ENCODE measurements at places on chromosomes 11 and 22. TPM values are rescaled to one million over a fixed set of nuclear protein-coding genes. Genes with fewer than 3 reads are reported as not detected.

Gene MS4A15
- 26.8 TPM for total RNA-seq

Gene KCNK4
- not detected for total RNA-seq

Gene TYR
- not detected for total RNA-seq

Gene SPDYC
- not detected for total RNA-seq

Gene CALCA
- 3.4 TPM for total RNA-seq

Gene NEFH
- 0.71 TPM for total RNA-seq

- no peaks in the 10 kb centered on the region for H3K36me3 ChIP-seq
- DNase-seq: peak; percentile 75
- H3K4me1 ChIP-seq: peaks cover 1% of the 10 kb centered on the region
- H3K4me3 ChIP-seq: no peak overlapping the region
- no peak overlapping the region for H3K27ac ChIP-seq
Observed at GRCh38 chr11:46249103-46249937, 28.1 kb upstream of the CREB3L1 start.

DNA sequence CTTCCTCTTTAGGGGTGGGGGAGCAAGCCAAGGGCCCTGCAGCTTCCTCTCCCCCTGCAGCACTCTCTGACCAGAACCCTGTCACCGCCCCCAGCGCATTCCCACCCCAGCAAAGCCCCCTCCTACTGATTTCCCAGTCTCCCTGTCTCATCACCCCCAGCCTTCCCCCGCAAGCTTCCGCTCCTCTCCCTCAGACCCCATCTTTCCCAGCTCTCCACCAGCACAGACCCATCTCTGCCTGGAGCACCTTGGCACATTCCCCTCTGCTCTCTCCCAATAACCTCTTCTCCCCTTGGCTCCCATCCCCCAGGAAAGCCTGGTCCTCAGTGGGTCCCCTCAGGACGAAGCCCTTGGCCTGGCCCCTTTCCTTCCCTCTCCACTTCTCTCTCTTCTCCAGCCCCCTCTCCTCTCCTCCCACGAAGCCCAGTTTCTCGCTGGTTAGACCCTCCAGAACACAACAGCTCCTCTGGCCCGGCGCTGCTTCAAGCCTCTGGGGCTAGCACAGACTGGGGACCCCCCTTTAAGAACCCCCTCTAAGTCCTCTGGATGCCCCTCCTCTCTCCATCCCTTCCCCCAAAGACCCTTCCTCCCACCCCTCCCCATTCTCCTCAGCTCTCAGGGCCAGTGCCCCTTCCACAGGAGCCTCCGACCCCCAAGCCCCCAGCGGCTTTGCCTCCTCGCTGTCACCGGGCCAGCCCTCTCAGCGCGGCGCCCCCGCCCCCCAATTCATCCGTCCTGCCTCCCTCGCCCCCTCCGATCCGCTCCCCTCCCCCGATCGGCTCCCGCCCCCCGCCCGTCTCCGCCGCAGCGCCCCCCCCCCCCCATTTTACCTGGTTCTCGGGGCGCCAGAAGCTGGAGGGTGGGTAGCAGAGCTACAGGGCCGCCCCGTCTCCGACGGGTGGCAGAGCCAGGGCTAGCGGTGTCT, 594 bp downstream of the NRXN2 start:
- no peaks in the 10 kb centered on the region for H3K36me3 ChIP-seq
- H3K27ac ChIP-seq: no peak overlapping the region
- H3K27me3 ChIP-seq: peaks cover 58% of the 10 kb centered on the region
- no peak for DNase-seq

GRCh38 chr11:108647701-108648527, 17.0 kb upstream of the DDX10 start:
- peak overlapping the region; percentile 60 for H3K27ac ChIP-seq
- H3K4me3 ChIP-seq: no peak overlapping the region
- H3K36me3 ChIP-seq: no peaks in the 10 kb centered on the region
- no peaks in the 10 kb centered on the region for H3K4me1 ChIP-seq

- no peaks in the 10 kb centered on the region for H3K27me3 ChIP-seq
- DNase-seq: no peak
- no peaks in the 10 kb centered on the region for H3K4me1 ChIP-seq
- H3K4me3 ChIP-seq: no peak overlapping the region
- H3K36me3 ChIP-seq: no peaks in the 10 kb centered on the region
Observed at GRCh38 chr11:33171251-33171650, 10.0 kb upstream of the CSTF3 start.

GRCh38 chr22:19667872-19668740, 46.2 kb upstream of the SEPTIN5 start:
- H3K4me1 ChIP-seq: peaks cover 18% of the 10 kb centered on the region
- no peaks in the 10 kb centered on the region for H3K27me3 ChIP-seq
- H3K36me3 ChIP-seq: no peaks in the 10 kb centered on the region
- DNase-seq: no peak
- no peak overlapping the region for H3K4me3 ChIP-seq

GRCh38 chr11:9687711-9688477, 24.0 kb downstream of the SWAP70 start:
- H3K27ac ChIP-seq: peak overlapping the region; percentile 85
- no peak overlapping the region for H3K4me3 ChIP-seq
- DNase-seq: peak; percentile 67
- peaks cover 2% of the 10 kb centered on the region for H3K36me3 ChIP-seq
- peaks cover 21% of the 10 kb centered on the region for H3K4me1 ChIP-seq

DNA sequence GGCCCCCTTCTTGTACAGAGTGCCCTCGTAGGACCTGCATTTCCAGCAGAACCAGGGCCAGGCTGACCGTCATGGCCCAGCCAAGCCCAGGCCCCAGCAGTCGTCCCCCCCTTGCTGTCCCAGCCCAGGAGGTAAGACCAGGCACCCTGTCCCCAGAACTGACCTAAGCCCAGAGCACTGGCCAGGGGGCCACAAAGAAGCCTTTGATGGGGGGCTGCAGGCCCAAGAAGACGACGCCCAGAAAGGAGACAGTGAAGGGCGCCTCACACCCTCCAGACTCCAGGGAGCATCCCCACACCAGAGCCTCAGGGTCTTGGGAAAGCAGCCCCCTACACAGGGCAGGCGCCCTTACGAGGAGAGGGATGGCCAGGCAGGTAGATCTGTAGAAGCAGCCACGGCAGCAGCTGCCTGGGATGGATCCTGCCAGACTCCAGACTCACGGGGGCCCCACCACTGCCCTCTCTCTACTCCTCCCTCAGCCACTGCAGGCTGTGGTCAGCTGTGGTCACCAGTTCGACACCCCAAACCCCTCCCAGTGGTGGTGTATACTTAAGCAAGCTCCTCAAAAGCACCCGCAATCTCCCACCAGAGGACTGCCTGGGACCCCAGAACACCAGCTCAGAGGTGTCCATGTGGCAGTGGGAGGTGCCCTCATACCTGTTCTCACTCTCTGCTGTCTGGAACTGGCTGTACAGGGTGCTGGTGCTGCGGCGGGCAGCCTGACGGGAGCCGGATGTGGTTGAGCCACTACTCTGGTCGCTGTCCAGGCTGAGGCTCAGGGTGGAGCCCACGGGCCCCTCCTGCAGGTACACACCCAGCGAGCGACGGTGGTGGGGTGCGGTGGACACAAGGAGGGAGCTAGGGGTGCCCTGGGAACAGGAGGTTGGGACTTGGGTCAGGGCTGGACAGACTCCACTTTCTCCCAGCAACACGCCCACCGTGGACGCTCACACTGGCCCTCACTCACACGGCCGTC, 27.0 kb downstream of the SBF1 start:
- H3K4me3 ChIP-seq: no peak overlapping the region
- no peak overlapping the region for H3K27ac ChIP-seq
- peaks cover 8% of the 10 kb centered on the region for H3K4me1 ChIP-seq
- no peaks in the 10 kb centered on the region for H3K27me3 ChIP-seq

DNA sequence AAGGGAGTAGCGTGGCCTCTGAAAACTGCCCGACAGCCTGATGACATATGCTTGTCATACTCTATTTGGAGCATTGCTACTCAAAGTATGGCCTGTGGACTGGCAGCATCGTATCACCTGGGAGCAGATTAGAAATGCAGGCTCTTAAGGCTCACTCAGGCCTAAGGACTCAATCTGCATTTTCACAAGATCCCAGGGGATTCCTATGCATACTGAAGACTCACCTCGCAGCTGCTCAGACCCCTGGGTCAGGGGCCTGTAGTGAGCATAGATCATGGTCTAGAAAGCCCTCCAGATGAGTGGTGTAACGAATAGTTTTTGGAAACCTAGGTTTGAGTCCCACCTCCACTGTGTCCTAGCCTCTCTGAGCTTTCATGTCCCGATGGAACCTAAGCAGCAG, 126.3 kb downstream of the FEZ1 start:
- H3K36me3 ChIP-seq: peaks cover 6% of the 10 kb centered on the region
- no peak for DNase-seq
- no peak overlapping the region for H3K4me3 ChIP-seq
- H3K4me1 ChIP-seq: peaks cover 33% of the 10 kb centered on the region
- H3K27ac ChIP-seq: no peak overlapping the region

DNA sequence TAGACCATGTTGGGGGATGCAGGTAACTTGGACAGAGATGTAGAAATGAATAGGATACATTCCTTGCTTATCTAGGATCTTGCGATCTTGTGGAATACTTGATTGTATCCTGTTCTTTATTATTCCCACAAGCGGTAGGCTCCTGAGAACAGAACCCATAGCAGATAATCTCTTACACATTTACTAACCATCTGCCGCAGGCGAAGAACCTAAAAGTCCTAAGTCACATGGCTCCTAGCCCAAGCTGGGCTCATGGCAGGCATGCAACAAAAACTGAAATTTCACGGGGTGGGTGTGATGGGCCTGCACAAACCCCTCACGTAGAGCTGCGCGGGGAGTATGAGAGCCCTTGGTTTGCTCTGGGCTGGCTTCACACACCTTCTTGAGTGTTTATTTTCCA, 177.4 kb upstream of the NECTIN1 start:
- no peak overlapping the region for H3K4me3 ChIP-seq
- H3K36me3 ChIP-seq: no peaks in the 10 kb centered on the region
- peaks cover 14% of the 10 kb centered on the region for H3K4me1 ChIP-seq
- H3K27ac ChIP-seq: no peak overlapping the region
- no peak for DNase-seq
- no peaks in the 10 kb centered on the region for H3K27me3 ChIP-seq

- H3K27me3 ChIP-seq: no peaks in the 10 kb centered on the region
- DNase-seq: no peak
- H3K4me3 ChIP-seq: no peak overlapping the region
- no peaks in the 10 kb centered on the region for H3K4me1 ChIP-seq
Observed at GRCh38 chr22:19599626-19600243, 75.5 kb upstream of the CLDN5 start.

- no peaks in the 10 kb centered on the region for H3K36me3 ChIP-seq
- H3K4me1 ChIP-seq: peaks cover 23% of the 10 kb centered on the region
- H3K4me3 ChIP-seq: no peak overlapping the region
- H3K27me3 ChIP-seq: no peaks in the 10 kb centered on the region
- DNase-seq: peak; percentile 92
Observed at GRCh38 chr11:61949169-61950034, 749 bp upstream of the BEST1 start.

DNA sequence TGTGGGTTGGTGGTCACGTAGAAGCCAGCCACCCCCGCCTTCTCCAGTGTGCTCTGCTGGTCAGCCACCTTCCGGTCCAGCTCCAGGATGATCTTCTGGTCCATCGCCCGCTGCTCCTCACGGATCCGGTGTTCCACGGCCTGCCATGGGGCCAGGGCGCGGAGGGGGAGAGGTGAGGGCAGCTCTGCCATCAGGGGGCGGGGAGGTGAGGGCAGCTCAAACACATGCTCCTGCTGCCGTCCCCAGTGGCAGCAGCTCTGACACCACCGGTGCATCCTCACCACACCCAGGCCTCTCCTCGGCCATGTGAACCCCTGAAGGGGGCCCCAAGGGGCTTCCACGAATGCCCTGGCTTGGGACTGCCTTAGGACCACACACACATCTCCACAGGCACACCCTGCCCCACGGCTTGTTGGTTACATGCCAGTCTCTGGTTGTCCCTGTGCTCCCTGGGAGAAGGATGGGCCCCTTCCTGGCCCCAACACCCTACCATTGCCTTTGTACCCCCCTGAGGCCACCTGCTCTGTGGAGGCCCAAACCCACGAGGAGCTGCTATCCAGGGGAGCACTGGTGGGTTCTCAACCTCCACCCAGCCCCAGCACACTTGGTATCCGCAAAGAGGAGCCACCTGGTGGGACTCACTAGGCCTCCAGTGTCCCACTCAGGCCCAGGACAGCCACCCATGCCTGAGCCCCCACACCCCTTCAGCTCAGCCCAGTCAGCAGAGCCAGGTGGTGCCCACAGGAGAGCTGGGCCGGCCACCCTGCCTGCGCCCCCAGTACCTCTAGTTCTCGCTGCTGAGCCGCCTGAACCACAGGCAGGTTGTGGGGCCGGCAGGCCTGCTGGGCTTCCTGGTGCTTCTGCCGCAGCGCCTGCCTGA, 4.3 kb downstream of the DGCR6L start:
- no peaks in the 10 kb centered on the region for H3K36me3 ChIP-seq
- peak; percentile 9 for DNase-seq
- H3K4me1 ChIP-seq: no peaks in the 10 kb centered on the region
- no peaks in the 10 kb centered on the region for H3K27me3 ChIP-seq
- no peak overlapping the region for H3K27ac ChIP-seq

DNA sequence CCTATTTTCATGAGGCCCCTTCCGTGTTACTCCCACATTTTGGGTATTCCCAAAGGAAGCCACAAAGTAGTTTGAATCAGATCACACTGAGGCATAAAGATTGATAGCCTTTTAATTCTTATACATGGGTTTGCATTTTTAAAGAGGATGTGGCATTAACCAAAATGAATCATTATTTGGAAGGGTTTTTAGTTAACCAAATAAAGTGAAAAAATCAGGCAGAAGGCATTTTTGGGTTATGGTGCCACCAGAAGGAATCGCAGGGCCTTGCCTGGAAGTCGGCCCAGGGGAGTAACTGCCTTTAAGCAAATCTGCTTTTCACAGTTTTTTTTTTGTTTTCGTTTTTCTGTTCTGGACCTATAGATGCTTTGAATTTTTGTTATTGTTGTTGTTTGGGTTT, 55.4 kb downstream of the HSD17B12 start:
- no peak overlapping the region for H3K27ac ChIP-seq
- H3K4me3 ChIP-seq: no peak overlapping the region
- H3K4me1 ChIP-seq: peaks cover 31% of the 10 kb centered on the region
- peaks cover 2% of the 10 kb centered on the region for H3K36me3 ChIP-seq

GRCh38 chr11:104098132-104098531, 61.7 kb downstream of the DDI1 start:
- H3K4me1 ChIP-seq: no peaks in the 10 kb centered on the region
- no peak for DNase-seq
- H3K36me3 ChIP-seq: no peaks in the 10 kb centered on the region
- H3K4me3 ChIP-seq: no peak overlapping the region
- H3K27ac ChIP-seq: no peak overlapping the region
- no peaks in the 10 kb centered on the region for H3K27me3 ChIP-seq

GRCh38 chr11:6142936-6143335, 27.2 kb downstream of the OR52B2 start:
- H3K27ac ChIP-seq: no peak overlapping the region
- no peaks in the 10 kb centered on the region for H3K36me3 ChIP-seq
- H3K4me3 ChIP-seq: no peak overlapping the region
- H3K27me3 ChIP-seq: no peaks in the 10 kb centered on the region
- no peaks in the 10 kb centered on the region for H3K4me1 ChIP-seq

- peak overlapping the region; percentile 92 for H3K27ac ChIP-seq
- DNase-seq: no peak
- peaks cover 2% of the 10 kb centered on the region for H3K4me1 ChIP-seq
- H3K36me3 ChIP-seq: peaks cover 15% of the 10 kb centered on the region
Observed at GRCh38 chr22:29230972-29231875, 25.5 kb downstream of the EMID1 start.

- H3K36me3 ChIP-seq: no peaks in the 10 kb centered on the region
- H3K27ac ChIP-seq: peak overlapping the region; percentile 69
- no peak overlapping the region for H3K4me3 ChIP-seq
Observed at GRCh38 chr22:17237038-17237668, 17.9 kb upstream of the ADA2 start.

- H3K4me3 ChIP-seq: no peak overlapping the region
- no peak overlapping the region for H3K27ac ChIP-seq
- no peak for DNase-seq
- no peaks in the 10 kb centered on the region for H3K36me3 ChIP-seq
- no peaks in the 10 kb centered on the region for H3K4me1 ChIP-seq
- no peaks in the 10 kb centered on the region for H3K27me3 ChIP-seq
Observed at GRCh38 chr22:44183287-44183588, 2.5 kb downstream of the PARVG start.

Measured in lung (tissue), 17 donors.